ENCODE measurements at places on chromosomes 5 and 9.
A peak's percentile ranks its signal among the peaks of the same experiment; 100 is the strongest.

- DNase-seq: no peak
Measured at GRCh38 chr5:139488260-139488659, 5.7 kb upstream of the STING1 start.

DNA sequence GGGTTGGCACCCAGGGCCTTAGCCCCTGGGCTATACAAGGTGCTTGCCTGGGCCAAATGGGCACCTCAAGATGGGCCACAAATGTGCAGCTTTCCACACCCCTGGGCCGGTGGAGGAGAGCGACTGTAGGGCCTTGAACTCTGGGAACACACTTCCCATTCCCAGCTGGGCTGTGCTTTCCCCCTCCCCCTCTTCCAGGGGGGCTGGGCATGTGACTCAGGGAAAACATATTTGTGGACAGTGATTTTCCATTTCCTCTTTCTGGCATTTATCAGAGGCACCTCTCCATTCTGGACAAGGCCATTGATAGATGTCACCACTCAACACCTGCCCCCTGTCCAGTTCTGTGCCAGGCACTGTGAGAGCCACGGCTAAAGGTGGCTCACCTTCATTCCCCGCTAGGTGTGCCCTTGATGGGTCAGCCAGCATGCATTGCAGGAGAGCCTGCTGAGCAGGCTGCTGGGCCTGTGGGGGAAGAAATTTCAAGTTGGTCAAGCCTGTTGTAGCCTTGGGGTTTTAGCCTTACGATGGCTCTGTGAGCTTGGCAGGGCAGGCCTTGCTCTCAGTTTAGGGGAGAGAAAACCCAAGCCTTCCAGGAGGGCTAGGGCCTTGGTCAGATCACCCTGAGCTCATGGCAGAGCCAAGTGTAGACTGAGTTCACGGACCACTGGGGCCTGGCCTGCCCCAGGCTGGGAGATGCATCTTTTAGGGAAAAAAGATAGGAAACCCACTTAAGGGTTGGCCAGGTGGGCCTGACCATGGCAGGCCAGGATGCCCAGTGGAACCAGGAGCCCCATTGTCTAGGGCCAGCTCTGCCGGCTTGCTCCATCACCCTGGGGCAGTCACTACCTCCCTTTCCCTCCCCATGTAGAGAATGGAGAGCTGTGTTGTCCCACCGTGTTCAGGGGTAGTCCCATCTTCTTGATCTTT, 113.9 kb downstream of the DAB2IP start:
- no peak for DNase-seq

GRCh38 chr9:112097712-112098688, 77.1 kb downstream of the SUSD1 start:
- peak; percentile 58 for DNase-seq

DNA sequence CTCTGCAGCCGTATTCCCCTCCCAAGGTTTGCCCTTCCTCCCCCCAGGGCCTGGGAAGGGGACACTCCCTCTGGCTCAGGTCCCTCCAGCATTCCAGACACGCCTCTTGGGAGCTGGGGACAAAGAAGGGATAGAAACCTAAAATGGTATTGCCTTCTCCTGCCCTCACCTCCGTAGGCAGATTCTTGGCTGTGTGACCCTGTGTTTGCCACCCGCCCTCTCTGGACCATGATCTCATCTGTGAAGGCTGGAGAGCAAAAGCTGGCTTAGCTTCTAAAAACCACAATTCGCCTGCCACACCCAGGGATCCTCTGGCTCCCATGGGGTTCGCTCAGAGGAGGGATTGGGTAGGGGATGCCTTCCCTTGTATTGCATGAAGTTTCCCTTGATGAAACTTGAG, 7.7 kb downstream of the AQP3 start:
- no peak for DNase-seq

DNA sequence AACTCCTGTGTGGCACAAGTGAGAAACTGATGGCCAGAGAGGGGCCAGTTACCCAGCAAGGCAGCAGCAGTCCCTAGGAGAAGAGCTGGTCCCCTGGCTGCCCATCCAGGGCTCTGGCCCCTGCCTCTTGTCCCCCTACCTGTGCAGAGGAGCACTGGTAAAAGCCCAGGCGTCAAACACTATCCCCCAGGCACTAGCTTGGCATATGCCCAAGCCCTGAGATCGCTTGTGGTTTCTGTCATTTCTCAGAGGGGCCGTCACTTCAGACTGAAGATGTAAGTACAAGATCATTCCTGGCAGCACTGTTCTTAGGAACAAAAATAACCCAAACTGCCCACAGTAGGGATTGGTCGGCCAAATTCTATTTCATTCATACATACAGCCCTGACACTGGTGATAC, 53.9 kb downstream of the COL15A1 start:
- DNase-seq: no peak

- DNase-seq: no peak
Measured at GRCh38 chr9:6426117-6426516, 13.1 kb downstream of the UHRF2 start.

- DNase-seq: no peak
Measured at GRCh38 chr9:69689991-69690538, 17.9 kb upstream of the APBA1 start.

- no peak for DNase-seq
Measured at GRCh38 chr5:144205141-144205551, 34.5 kb downstream of the KCTD16 start.

DNA sequence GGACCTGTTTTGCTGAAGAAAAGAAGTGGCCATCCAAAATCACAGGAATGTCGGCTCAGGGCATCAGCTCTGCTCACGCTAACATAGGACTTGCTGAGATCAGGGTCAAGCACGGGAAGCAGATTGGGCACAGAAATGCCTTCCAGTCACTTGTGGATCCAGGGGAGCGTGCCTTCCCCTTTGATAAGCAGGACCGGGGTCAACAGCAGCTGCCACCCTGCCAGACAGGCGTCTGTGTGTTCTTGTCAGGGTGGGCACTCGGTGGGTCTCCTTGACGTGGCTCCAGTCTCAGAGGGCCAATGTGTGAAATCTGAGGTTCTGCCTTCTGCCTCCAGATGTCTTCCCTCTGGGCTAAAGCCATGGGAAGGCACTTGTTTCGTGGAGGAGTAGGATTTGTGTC, 313.7 kb upstream of the IRX4 start:
- DNase-seq: no peak

GRCh38 chr9:33166231-33167083, 679 bp downstream of the B4GALT1 start:
- no peak for DNase-seq

- no peak for DNase-seq
Measured at GRCh38 chr5:169576181-169576598, 7.4 kb upstream of the SPDL1 start.

DNA sequence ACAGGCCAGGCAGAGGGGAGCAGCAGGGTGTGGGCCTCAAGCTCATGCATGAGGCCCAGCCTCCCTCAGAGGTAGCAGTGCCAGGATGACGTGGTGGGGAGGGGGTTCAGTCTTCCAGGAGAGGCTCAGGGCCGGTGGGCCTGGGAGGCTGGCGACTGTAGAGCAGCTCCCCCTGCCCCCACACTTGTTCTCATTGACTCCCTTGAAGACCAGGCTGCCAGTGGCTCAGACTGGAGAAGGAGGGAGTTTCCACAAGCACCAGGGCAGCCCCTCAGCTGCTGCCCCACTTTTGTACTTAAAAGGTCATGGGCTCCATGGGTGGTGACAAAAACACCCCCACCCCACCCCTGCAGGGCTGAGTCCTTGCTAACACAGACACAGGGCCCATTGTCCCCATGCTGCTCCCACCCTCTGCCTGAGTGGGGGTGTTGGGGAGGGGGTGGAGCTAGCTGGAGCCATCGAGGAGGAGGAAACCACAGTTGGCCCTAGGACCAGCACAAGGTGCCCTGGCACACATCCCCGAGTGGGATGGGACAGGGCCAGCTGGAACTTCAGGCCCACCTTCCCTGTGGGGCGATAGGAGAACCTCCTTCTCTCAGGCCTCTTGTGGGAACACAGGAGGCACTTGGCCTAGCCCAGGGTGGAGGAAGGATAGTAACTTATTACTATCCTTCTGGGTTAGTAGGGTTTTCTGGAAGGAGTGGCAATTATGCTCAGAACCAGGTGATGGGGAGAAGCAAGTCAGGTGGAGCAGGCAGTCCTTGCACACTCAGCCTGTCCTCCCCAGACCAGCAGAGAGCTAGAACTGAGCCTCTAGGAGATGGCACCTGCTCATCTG, 10.7 kb downstream of the PDLIM4 start:
- no peak for DNase-seq

DNA sequence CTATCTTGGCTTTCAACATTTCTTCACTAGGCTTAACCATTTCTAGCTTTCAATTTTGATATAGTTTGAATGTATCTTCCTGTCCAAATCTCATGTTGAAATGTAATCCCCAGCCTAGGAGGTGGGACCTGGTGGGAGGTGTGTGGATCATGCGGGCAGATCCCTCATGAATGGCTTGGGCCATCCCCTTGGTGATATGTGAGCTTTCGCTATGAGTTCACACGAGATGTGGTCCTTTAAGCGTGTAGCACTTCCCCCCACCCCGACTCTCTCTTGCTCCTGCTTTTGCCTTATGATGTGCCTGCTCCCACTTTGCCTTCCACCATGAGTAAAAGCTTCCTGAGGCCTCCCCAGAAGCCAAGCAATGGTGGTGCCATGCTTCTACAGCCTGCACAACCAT, 40.6 kb downstream of the PHAX start:
- no peak for DNase-seq

GRCh38 chr9:93996863-93997262, 41.7 kb upstream of the BARX1 start:
- no peak for DNase-seq

- no peak for DNase-seq
Measured at GRCh38 chr5:86862093-86862492, 244.4 kb downstream of the COX7C start.

- DNase-seq: no peak
Measured at GRCh38 chr5:142658278-142658677, 27.6 kb downstream of the FGF1 start.

GRCh38 chr5:113221294-113222176, 213.3 kb downstream of the TSSK1B start:
- no peak for DNase-seq

DNA sequence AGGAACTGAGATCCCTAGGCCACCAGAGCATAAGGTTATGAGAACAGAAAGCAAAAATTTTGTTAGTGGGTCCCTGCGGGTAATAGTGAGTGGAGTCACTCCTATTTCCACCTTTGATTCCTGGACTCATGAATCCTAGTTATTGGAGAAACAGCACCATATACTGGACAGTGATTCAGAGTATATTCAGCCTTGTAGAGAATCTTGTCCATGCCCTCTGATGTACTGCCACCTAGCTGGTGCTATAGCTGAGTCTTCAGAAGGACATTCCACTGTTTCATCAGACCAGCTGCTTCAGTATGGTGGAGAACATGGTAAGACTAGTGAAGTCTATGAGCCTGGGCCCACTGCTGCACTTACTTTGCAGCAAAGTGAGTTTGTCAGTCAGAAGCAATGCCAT, 25.0 kb upstream of the ITGA2 start:
- no peak for DNase-seq

- no peak for DNase-seq
Measured at GRCh38 chr5:44797841-44798240, 10.9 kb upstream of the MRPS30 start.

- DNase-seq: no peak
Measured at GRCh38 chr9:129607027-129607387, 13.9 kb downstream of the C9orf50 start.
